Activated CD4-positive, alpha-beta T cell treated with anti-CD3 and anti-CD28 coated beads, Interleukin-2, amount 50 U/mL, for 4 hours (primary cell): ENCODE measurements at places on chromosomes 7 and 10.

DNA sequence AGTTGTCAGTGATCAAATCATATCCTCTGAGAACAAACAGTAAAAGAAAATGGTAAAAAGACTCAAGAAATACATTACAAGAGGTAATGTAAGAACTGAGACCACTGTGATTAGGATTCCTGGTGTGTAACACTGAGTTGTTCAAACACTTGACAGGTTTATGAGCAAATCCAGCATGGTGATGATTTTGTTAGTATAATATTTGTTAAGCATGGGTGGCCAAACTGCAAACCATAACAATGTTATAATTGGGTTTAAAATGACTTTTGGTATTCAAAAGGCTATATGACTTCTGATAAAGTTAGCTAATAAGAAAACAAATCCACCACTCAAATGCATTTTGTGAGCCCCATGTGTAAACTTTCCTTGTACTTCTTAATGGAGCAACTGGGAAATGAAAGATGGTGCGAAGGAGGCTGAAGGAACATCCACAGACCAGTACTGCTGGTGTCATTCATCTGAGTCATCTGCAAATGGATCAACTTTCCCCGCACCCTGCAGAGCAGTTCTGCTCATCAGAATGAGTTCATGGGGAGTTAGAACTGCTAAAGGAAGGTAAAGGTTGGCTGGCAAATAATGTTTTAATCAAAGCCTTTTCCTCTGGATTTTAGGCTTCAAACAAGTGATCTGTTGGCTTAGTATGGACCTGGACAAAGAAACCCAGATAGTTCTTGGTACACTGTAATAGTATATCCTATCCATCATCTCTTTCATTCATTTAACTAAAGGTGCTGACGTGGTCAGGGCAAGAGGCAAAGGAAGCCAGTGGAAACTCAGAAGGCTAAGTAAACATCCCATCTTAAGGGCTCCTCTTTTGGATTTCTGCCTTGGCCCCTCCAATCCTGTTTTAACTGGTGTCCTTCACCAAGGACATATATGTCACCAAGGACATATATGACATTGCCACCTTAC lies 45.0 kb downstream of the AFAP1L2 start:
- DNase-seq: no peak

DNA sequence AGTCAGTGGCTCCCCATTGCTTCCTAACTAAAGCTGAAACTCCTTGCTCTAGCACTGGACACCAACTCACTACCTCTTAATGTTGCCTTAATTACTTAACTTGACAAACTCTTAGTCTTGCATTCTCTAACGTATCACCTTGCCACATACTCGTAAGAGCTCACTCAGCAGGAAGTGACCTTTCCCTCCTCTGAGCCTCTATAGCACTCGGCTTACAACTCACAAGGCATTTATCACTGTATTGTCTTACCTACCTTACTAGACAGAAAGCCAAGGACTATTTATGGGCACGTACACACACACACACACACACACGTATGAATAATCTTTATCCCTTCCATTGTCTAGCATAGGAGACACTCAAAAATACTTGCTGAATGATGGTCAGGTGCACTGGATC lies 21.2 kb downstream of the CEP41 start:
- DNase-seq: no peak

DNA sequence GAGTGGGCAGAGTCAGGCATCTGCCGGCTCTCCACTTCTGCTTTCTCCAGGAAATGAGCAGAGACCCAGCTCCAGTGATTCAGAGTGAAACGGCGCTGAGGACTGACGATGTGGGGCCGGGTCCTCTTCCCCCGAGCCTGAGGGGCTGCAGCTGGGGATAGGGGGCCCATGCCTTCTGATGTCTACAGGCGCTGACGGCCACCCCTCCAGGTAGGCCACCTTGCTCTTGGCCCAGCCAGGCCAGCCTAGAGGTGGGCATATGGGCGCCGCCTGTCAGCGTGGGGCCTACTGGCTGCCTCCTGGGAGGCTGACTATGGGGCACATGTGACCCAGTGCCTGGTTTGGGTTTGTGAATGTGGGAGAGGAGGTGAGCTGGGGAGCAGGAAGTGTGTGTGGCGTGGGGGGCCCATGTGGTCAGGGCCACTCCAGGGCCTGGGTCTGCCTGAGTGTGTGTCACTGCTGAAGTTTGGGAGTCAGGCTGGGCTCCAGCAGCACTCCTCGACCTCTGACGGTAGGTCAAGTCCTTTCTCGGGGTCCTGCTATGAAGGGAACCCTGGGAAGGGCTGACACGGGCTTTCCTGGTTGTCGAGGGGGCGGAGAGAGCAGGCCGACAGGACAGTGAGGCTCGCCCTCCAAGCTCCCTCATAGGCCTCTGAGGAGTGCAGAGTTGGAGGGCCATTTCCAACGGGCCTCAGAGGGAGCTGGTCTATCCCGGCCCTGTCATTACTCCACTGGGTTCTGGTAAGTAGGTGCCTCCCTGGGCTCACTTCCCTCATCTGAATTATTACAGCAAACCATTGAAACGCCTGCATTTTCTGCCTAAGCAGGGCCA lies at the start of gene WDFY4:
Gene WDFY4, plus strand, starts transcription at position 82 of the 832 bp plus-strand sequence. CDS start 24,860 bp downstream, outside the sequence.
- DNase-seq: no peak

DNA sequence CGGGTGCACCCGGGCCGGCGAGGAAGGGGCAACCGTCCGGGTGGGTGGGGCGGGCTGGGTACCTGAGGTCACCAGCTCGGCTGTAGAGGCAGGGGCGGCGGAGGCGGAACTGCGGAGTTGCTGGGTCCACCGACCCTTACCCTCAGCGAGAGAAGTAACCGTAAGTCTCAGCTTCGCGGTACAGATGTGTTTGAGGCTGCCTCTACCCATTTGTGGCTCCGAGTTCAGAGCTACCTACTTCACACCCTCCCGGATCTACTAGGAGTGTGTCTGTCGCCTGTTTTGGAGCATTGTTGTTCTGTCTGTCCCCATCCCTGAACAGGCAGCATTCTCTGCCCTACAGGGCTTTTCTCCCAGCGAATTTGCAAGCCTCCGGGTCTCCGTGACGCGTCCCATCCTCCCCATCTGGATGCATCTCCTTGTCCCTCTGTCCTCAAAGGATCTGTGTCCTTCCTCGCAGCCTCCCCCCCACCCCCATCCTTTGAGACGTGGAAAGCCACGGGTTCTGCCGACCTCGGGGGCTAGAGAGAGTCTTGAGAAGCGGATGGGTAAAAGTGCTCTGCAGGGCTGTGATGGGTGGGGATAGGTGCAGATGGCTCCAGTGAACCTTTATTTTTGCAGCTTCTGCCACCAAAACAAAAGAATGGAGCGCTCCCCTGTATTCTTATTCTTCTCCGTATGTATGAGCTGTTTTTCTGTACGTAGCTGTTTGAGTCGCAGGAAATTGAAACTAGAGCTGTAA lies 757 bp downstream of the ANKIB1 start:
- peak; percentile 3 for DNase-seq

- DNase-seq: no peak
These were observed 654.8 kb downstream of the LRMDA start for GRCh38 chr10:76086170-76086760.

- DNase-seq: no peak
These were observed 164.6 kb downstream of the TRIL start for GRCh38 chr7:28793381-28794085.

- DNase-seq: no peak
These were observed 24.4 kb downstream of the IPMK start for GRCh38 chr10:58243269-58243668.

DNA sequence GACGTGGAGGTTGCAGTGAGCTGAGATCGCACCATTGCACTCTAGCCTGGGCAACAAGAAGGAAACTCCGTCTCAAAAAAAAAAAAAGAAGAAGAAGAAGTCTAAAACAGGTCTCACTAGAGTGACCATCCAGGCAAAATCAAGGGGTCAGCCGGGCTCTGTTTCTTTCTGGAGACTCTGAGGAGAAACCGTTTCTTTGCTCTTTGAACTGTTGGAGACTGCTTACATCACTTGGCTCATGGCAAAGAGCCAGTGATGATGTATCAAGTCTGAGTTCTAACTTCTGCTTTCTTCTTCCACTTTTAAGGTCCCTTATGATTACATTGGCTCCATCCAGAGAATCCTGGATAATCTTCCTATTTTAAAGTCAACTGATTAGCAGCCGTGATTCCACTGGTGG lies 306.8 kb downstream of the WDR11 start:
- DNase-seq: no peak
